Activated T-cell treated with anti-CD3 and anti-CD28 coated beads, Interleukin-2, amount 50 U/mL, for 1 hour (primary cell): ENCODE measurements at places on chromosomes 2 and 18.

DNA sequence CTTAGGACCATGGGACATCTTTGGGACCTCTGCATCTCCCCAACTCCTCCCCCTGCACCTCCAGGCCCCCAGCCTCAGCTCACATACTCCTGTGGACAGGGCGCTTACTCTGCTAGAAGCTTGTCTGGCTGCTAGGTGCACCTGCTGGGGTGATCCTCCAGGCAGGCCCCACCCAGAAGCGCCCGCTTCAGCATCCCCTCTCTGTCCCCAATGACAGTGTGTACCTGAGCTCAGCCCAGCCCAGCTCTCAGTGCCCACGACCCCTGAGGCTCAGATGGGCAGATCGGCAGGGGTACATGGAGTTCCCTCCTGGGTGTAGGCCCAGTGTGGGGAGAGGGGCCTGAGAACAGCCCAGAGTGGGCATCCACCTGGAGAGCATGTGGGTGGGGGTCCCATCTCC, 5.9 kb downstream of the TEKT4 start:
- DNase-seq = no peak

GRCh38 chr18:48698707-48699106, 159.9 kb downstream of the CTIF start:
- no peak for DNase-seq

- no peak for DNase-seq
Measured at GRCh38 chr2:18149660-18150246, 271.3 kb downstream of the KCNS3 start.

DNA sequence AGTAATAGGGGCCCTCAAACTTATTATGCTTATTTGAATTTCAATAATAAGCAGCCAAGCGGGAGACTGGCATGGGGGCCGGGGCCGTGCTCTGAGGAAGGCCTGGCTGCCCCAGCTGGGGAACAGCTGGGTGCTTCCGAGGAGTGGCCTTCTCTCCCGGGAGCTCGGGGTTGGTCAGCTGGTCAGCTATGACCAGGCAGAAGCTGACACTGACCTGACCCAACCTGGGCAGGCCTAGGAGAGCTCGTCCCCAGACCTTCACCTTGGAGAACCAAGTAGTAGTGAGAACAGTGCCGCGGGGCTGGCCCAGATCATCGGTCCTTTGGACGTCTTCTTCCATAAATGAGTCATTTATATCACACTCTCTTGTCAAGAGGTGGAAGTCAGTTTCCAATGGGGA, 36.1 kb downstream of the RRM2 start:
- DNase-seq = no peak

GRCh38 chr2:25286025-25286400, 55.7 kb downstream of the DNMT3A start:
- DNase-seq = peak; percentile 65

GRCh38 chr2:16664809-16665747, 556 bp downstream of the CYRIA start:
- DNase-seq = no peak

- no peak for DNase-seq
Measured at GRCh38 chr18:7170292-7170691, 52.7 kb upstream of the LAMA1 start.

- no peak for DNase-seq
Measured at GRCh38 chr2:239073745-239074530, 226.1 kb downstream of the TWIST2 start.

- DNase-seq = no peak
Measured at GRCh38 chr18:22839340-22839821, 93.7 kb upstream of the RBBP8 start.

DNA sequence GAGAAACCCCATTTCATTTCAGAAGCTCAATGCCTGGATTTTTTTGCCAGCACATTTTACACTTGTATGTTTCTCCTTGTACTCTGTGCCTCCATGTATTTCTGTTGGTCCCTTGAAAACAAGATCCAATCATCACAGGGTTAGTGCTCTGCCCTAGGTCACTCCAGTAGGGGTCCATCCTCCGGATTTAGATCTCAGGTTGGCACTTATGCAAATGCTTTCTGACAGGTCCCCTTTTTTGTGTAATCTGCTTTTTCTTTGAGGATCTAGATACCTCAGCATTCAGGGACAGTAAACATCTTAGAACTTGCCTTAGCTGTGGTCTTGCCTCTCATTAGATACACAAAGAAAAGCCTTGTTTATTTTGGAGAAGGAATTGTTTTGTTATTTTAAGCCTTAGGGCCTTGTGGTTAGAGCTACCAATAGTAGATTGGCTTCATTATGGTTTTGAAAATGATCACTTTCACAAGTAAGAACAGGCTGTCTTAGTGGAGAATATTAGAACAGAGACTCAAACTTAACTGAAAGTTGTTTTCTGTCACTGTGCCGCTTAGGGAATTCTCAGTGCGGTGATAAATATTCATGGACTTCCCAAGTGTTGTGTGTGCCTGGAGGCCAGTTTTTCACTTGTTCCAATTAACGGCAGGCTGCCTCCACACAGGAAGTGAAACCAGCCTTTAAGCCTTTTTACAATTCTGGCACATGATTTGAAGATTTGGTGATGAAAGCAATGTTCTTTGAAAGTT, 7.8 kb downstream of the MERTK start:
- no peak for DNase-seq

DNA sequence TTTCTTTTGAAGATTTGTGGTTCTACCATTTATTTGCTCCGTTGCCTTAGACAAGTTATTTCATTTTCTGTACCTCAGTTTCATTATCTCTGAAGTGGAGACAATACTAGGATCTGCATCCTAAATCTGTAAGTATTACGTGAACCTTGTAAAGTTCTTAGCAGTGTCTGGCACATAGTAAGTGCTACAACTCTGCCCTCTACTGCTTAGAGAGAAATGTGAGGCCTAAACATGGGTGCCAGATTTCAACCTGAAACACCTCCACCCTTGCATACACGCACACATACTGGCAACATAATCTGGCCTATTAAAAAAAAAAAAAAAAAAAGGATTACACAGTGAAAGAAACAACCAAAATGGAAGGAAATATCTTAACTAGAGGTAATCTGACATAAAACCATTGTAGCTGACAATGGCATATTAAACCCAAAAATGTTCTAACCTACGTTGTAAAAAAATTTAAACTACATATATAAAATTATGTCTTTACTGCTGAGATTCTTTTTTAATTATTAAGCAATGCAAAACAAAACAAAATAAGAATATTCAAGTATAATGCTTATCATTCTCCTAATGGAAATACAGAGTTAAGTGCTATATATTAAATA, 132.6 kb downstream of the MAP2 start:
- no peak for DNase-seq
